ENCODE measurements at places on chromosomes 12 and 14. TPM values are rescaled to one million over a fixed set of nuclear protein-coding genes. Genes with fewer than 3 reads are reported as not detected.
A peak's percentile ranks its signal among the peaks of the same experiment; 100 is the strongest.

Gene RIMBP2
- 24.9 TPM for polyA plus RNA-seq

Gene FRMD6
- polyA plus RNA-seq, result 17.9 TPM

Gene GPR137C
- polyA plus RNA-seq, result 6.2 TPM

Gene BCL11B
- 2.6 TPM for polyA plus RNA-seq

Gene TAOK3
- 32.7 TPM for polyA plus RNA-seq

- no peak for DNase-seq
Measured at GRCh38 chr12:65911321-65911720, 87.0 kb downstream of the HMGA2 start.

DNA sequence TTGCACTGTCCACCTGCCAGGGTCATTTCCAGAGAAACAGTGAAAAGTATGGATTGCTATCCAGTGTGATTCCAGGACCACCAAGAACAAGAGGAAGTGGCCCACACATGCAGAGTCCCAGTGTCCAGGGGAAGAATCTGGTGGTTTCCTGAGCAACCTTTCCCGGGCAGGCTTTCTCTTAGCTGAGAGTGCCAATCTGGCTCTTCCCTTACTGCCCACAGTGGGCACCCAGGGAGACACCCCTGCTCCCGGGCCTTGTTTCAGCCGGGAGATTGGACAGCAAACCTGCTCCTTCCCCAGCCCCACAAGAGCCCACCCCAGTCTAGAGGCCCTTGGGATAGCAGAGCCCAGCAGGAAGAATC, 62.1 kb downstream of the VWF start:
- DNase-seq, result no peak

- no peak for DNase-seq
Measured at GRCh38 chr14:65070471-65070976, 31.8 kb downstream of the MAX start.

DNA sequence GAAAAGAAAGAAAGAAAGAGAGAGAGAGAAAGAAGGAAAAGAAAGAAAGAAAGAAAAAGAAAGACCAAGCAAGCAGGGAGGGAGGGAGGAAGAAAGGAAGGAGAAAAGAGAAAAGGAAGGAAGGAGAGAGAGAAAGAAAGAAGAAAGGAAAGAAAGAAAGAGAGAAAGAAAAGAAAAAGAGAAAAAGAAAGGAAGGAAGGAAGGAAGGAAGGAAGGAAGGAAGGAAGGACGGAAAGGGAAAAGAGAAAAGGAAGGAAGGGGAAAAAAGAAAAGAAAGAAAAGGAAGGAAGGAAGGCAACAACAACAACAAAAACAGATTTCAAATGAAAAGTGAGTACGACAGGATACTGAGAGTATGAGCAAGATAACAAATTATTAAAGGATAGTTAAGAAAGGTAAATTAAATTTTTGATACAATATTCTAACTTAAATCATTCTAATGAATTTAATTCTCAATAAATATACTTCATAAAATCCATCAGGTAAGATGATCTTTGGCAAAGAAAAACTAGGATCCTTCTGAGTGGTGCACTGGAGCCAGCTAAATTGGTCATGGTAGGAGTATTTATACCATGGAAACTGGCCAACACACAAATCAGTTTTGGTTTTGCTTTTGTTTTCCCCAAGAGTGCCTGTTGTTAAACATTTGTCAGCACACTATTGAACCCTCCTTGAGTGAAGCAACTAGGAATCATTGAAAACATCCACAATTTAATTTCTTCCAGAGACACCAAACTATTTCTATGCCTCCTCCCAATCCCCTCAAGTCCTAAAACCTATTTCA, 56.1 kb upstream of the DYRK2 start:
- peak; percentile 41 for DNase-seq

DNA sequence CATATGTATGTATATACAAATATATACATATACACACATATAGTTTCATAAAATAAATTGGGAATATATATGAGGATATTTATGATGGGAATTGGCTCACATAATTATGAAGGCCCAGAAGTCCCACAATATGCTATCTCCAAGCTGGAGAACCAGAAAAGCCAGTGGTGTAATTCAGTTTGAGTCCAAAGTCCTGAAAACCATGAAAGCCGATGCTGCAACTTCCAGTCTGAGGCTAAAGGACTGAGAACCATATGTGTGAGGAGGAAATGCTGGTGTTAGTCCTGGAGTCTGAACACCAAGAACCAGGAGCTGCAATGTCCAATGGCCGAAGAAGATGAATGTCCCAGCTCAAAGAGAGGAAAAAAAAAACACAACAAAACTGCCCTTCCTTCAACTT, 65.5 kb upstream of the PRKD1 start:
- no peak for DNase-seq

DNA sequence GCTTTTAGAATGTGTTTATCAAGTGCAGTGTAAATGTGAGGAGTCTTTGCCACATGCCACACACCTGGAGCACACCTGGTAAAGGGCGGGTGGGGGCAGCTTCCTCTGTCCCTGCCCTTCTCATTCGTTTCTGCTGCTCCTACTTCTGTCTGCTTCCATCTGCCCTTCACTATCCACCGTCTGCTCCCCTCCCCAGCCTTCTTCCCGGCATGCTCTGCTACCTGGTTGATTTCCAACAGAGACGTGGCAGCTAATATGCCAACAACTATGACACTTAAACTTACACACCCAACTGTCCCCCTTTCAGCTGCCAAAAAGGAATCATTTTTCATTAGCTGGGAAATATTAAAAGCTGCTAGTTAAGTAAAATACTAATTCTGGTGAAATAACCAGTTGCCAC, 9.1 kb upstream of the CARMIL3 start:
- no peak for DNase-seq

- DNase-seq, result no peak
Measured at GRCh38 chr14:99125113-99125512, 146.9 kb downstream of the BCL11B start.

DNA sequence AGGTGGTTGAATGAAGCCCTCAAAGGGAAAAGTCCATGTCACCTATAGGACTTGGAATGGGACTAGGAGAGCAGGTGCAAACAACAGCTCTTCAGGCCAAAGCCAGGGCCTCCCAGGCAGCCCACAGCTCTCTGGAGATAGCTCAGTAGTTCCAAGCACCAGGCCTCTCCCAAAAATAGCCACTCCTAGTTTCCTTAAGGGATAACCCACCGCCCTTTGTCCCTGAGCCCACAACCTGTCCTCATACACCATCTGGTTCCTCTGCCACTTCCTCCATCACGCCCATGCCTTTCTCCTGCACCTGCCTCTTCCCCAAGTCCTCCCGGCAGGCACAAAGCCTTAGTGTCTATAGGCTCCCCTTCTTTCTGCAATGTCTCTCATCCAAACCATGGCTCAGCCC, 2.1 kb downstream of the RAB15 start:
- no peak for DNase-seq

- DNase-seq, result peak; percentile 85
Measured at GRCh38 chr14:77965919-77966435, 166.1 kb downstream of the ADCK1 start.

DNA sequence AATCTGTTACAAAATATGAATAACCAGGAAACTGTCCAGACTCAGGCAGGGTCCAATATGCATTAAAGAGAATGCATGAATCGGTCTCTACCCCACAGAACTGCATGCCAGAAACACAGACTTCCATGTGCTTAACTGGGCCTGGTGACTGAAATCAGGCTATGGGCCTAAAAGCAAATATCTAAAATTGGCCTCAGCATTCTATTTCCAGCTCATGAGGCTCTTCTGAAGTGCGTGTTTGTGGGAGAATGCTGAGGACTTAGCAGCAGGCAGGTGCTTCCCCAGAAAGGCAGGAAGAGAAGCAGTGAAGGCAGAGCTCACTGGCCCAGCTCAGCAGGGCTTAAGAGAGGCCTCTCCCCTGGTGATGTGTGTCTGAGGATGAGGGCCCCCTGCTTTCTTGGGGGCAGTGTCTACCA, 48.5 kb downstream of the ADGRD1 start:
- DNase-seq, result no peak
